ENCODE measurements at places on chromosomes 13 and 19. TPM values are rescaled to one million over a fixed set of nuclear protein-coding genes. Genes with fewer than 3 reads are reported as not detected.

POSTN gene
- total RNA-seq: not detected

- peak overlapping the region; percentile 15 for H3K27ac ChIP-seq
- H3K4me3 ChIP-seq: peak overlapping the region; percentile 72
- H3K27me3 ChIP-seq: peaks cover 48% of the 10 kb centered on the region
- H3K36me3 ChIP-seq: no peaks in the 10 kb centered on the region
- no peak for DNase-seq
- peaks cover 29% of the 10 kb centered on the region for H3K4me1 ChIP-seq
Observed at GRCh38 chr13:30696278-30697176, 38.8 kb upstream of the ALOX5AP start.

- no peak overlapping the region for H3K4me3 ChIP-seq
- no peak overlapping the region for H3K27ac ChIP-seq
- no peak for DNase-seq
- H3K36me3 ChIP-seq: no peaks in the 10 kb centered on the region
Observed at GRCh38 chr13:96794669-96795068, 199.6 kb downstream of the OXGR1 start.

- no peak overlapping the region for H3K27ac ChIP-seq
- no peaks in the 10 kb centered on the region for H3K4me1 ChIP-seq
- no peak overlapping the region for H3K4me3 ChIP-seq
- no peak for DNase-seq
- no peaks in the 10 kb centered on the region for H3K27me3 ChIP-seq
Observed at GRCh38 chr13:105442949-105443699, 1092.3 kb downstream of the EFNB2 start.

ZNF226 gene
- 26.2 TPM for total RNA-seq

GRCh38 chr19:55231391-55232285 lies 3.1 kb upstream of the TMEM86B start:
- no peaks in the 10 kb centered on the region for H3K27me3 ChIP-seq
- no peak overlapping the region for H3K27ac ChIP-seq
- DNase-seq: no peak
- H3K4me3 ChIP-seq: no peak overlapping the region
